Astrocyte (in vitro differentiated cells and primary cell): ENCODE measurements at places on chromosomes 7 and 10. TPM values are rescaled to one million over a fixed set of nuclear protein-coding genes. Genes with fewer than 3 reads are reported as not detected.
A peak's percentile ranks its signal among the peaks of the same experiment; 100 is the strongest.

DNA sequence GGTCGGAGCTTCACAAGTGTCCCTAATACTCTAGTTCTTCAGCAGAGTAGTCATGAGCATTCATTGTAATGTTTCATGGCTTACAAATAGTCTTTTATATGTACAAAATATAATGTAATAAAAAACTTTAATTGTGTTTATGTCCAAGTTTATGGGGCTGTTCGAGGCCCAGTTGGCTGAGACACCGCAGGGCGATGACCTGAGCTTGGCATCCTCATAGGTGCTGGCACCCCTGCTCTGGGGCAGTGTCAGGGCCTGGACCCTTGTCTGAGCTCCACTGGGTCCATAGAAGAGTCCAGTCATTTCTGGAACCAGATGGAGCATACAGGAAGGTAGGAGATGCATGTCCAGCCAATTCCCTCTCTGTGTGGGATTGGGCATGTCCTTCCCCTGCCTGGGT is 12.9 kb upstream of the ZMIZ1 start:
- no peaks in the 10 kb centered on the region for H3K4me1 ChIP-seq
- H3K27ac ChIP-seq: no peak overlapping the region
- H3K36me3 ChIP-seq: no peaks in the 10 kb centered on the region
- no peak overlapping the region for H3K4me3 ChIP-seq
- H3K27me3 ChIP-seq: peaks cover 12% of the 10 kb centered on the region

GRCh38 chr10:133537546-133538545 is 10.7 kb downstream of the CYP2E1 start:
- H3K4me3 ChIP-seq: no peak overlapping the region
- no peaks in the 10 kb centered on the region for H3K27me3 ChIP-seq
- H3K36me3 ChIP-seq: no peaks in the 10 kb centered on the region
- no peak overlapping the region for H3K27ac ChIP-seq
- H3K4me1 ChIP-seq: no peaks in the 10 kb centered on the region

DNA sequence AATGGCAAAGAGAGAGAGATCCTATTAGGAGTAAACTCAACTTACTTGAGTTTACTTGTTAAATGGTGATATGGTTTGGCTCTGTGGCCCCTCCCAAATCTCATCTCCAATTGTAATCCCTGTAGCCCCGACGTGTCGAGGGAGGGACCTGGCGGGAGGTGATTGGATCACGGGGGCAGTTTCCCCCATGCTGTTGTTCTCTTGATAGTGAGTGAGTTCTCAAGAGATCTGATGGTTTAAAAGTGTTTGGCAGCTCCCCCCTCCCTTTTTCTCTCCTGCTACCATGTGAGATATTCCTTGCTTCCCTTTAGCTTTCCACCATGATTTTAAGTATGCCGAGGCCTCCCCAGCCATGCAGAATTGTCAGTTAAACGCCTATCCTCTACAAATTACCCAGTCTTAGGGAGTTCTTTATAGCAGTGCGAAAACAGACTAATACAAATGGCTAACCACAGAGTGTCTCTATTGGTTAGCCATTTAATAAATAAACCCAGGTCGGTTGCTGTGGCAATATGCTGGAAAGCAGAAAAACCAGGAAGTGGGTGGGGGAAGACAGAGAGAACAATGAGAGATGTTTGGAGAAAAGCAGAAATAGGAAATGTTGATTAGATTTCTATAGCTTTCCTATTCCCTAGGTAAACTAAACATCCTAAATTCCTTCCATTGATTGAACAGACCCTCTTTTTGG is 3.0 kb upstream of the STMP1 start:
- no peaks in the 10 kb centered on the region for H3K36me3 ChIP-seq
- H3K27me3 ChIP-seq: no peaks in the 10 kb centered on the region
- H3K4me3 ChIP-seq: no peak overlapping the region
- peaks cover 13% of the 10 kb centered on the region for H3K4me1 ChIP-seq
- no peak for DNase-seq
- H3K27ac ChIP-seq: no peak overlapping the region

GRCh38 chr10:104589871-104590270 is 51.2 kb upstream of the SORCS3 start:
- no peaks in the 10 kb centered on the region for H3K36me3 ChIP-seq
- DNase-seq: peak; percentile 65
- H3K4me1 ChIP-seq: peaks cover 11% of the 10 kb centered on the region

GRCh38 chr10:78584681-78585080 is 484.1 kb upstream of the ZMIZ1 start:
- no peak overlapping the region for H3K4me3 ChIP-seq
- H3K27me3 ChIP-seq: peaks cover 9% of the 10 kb centered on the region
- no peaks in the 10 kb centered on the region for H3K36me3 ChIP-seq
- no peaks in the 10 kb centered on the region for H3K4me1 ChIP-seq
- H3K27ac ChIP-seq: no peak overlapping the region
- DNase-seq: no peak

DNA sequence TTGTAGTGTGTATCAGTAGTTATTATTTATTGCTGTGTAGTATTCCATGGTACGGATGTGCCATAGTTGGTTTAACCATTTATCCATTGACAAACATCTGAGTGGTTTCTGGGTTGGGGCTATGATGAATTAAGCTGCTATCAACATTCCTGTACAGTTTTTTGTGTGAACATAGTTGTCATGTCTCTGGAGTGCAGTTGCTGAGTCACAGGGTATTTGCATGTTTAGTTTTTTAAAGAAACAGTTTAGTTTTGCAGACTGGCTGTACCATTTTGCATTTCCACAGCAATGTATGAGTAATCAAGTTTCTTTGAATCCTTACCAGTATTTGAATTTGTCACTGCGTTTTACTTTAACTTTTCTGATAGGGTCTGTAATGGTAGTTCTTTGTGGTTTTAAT is 516.7 kb upstream of the CELF2 start:
- no peaks in the 10 kb centered on the region for H3K27me3 ChIP-seq
- no peak overlapping the region for H3K4me3 ChIP-seq
- H3K27ac ChIP-seq: peak overlapping the region; percentile 56
- no peaks in the 10 kb centered on the region for H3K36me3 ChIP-seq
- DNase-seq: peak; percentile 83

DNA sequence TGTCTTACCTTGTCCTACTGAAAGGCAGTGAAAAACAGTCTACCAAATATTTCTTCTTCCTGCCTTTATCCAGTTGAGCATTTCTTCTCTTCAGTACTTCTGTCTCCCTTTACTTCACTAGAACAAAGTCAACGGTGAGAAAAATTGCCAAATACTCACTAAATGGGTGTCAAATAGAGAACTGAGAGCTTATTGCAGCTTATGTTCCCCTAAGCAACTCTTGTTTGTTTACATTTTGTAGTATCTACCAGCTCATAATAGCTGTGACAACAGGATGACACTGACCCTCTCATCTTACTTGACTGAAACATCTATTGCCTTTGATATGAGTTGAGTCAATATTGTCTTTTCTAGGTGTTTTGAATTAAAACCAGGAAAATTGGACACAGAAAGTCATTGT is 327.9 kb upstream of the SORCS1 start:
- no peaks in the 10 kb centered on the region for H3K4me1 ChIP-seq
- no peaks in the 10 kb centered on the region for H3K36me3 ChIP-seq
- DNase-seq: no peak
- H3K4me3 ChIP-seq: no peak overlapping the region
- H3K27me3 ChIP-seq: no peaks in the 10 kb centered on the region

GRCh38 chr7:116497708-116498107 is 1.8 kb upstream of the CAV2 start:
- H3K27ac ChIP-seq: no peak overlapping the region
- peaks cover 1% of the 10 kb centered on the region for H3K36me3 ChIP-seq
- no peak for DNase-seq
- H3K27me3 ChIP-seq: no peaks in the 10 kb centered on the region
- H3K4me1 ChIP-seq: peaks cover 16% of the 10 kb centered on the region

DNA sequence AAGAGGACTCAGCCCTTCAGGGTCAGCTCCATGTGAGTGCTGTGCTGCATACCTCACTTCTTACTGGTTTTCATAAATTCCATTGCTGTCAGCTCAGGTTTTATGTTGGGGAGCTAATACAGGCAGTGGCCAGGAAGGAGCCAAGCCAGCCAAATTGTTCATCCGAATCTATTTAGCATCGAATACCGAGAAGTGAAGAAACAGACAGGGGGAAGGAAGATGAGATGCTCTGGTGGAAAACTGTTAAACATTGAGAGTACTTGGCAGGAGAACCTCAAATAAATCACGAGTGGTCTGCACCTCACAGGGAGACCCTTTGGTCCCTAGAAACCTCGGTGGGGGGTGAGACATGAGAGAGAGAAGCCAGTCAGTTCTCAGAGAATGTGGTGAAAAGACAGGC is 196.0 kb upstream of the TMEM72 start:
- H3K27me3 ChIP-seq: no peaks in the 10 kb centered on the region
- H3K27ac ChIP-seq: peak overlapping the region; percentile 58
- peak; percentile 95 for DNase-seq
- H3K4me3 ChIP-seq: no peak overlapping the region
- no peaks in the 10 kb centered on the region for H3K36me3 ChIP-seq

GRCh38 chr10:24451325-24451820 is 242.4 kb downstream of the KIAA1217 start:
- H3K27ac ChIP-seq: no peak overlapping the region
- DNase-seq: no peak
- H3K4me3 ChIP-seq: no peak overlapping the region
- no peaks in the 10 kb centered on the region for H3K36me3 ChIP-seq
- H3K27me3 ChIP-seq: no peaks in the 10 kb centered on the region

DNA sequence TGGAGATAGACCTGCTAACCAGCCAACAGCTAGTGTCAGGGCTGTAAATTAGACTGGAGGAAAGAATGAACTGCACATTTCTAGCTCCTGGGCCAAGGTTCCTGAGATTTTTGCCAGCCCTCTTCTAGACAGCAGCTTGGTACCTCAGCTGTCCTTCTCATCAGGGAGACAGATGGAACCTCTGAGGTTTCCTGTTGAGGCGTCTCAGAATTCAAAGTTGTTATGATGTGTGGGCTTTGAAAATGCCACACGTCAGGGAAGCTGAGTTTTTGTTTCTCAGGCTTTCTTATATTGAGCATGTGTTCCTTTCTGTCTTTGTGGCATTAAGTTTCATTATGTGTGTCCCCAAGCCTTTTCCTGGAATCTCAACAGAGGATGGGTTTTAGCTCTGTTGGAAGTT is 736.6 kb downstream of the AUTS2 start:
- no peak overlapping the region for H3K27ac ChIP-seq
- no peaks in the 10 kb centered on the region for H3K36me3 ChIP-seq
- no peaks in the 10 kb centered on the region for H3K4me1 ChIP-seq

The GPER1 gene
- 13.7 and 17.4 TPM in 2 replicates for total RNA-seq

The CPVL gene
- 16.3 and 22.2 TPM in 2 replicates for total RNA-seq

The CYP3A7 gene
- total RNA-seq: not detected in 2 replicates

The COL13A1 gene
- 0.65 and 0.86 TPM in 2 replicates for total RNA-seq

The C10orf105 gene
- total RNA-seq: not detected in 2 replicates

The OGDHL gene
- total RNA-seq: 1.2 and 1.9 TPM in 2 replicates

The H2BK1 gene
- total RNA-seq: not detected in 2 replicates

The AGAP3 gene
- total RNA-seq: 123 and 156 TPM in 2 replicates
